ENCODE measurements at places on chromosomes 1 and 21.
A peak's percentile ranks its signal among the peaks of the same experiment; 100 is the strongest.

DNA sequence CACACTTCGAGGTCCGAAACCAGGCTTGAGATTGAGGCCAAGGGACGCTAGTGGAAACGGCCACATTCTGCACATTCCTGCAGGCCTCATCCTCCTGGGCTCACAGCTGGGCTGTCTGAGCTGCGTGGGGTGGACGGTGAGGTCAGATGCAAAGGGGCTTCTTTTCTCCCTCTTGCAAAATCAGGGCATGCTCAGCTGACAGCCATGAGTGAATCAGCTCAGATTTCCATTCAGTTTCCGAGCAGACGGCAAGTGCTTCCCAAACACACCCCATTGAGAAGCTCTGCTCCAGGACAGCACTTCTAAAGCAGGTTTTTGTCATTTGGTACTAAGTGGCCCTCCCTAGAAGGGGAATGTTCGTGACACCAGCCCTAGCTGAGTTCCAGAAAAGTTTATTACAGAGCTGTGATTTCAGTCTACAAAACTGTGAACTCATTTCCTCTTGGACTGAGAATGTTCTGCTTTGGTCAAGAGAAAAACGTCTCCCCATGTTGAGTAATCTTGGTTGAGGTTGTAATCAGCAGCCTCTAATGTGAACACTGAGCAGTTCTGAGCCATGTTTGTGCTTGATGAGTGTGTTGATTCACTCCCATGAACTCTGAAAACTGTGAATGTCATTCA lies 10.0 kb downstream of the PDPN start:
- DNase-seq = no peak

- DNase-seq = peak; percentile 60
These were observed 2.2 kb upstream of the NEGR1 start for GRCh38 chr1:72284348-72285073.

- no peak for DNase-seq
These were observed 111.8 kb upstream of the JUN start for GRCh38 chr1:58895559-58896145.

GRCh38 chr1:2921970-2922686 lies 99.1 kb upstream of the ACTRT2 start:
- peak; percentile 53 for DNase-seq

DNA sequence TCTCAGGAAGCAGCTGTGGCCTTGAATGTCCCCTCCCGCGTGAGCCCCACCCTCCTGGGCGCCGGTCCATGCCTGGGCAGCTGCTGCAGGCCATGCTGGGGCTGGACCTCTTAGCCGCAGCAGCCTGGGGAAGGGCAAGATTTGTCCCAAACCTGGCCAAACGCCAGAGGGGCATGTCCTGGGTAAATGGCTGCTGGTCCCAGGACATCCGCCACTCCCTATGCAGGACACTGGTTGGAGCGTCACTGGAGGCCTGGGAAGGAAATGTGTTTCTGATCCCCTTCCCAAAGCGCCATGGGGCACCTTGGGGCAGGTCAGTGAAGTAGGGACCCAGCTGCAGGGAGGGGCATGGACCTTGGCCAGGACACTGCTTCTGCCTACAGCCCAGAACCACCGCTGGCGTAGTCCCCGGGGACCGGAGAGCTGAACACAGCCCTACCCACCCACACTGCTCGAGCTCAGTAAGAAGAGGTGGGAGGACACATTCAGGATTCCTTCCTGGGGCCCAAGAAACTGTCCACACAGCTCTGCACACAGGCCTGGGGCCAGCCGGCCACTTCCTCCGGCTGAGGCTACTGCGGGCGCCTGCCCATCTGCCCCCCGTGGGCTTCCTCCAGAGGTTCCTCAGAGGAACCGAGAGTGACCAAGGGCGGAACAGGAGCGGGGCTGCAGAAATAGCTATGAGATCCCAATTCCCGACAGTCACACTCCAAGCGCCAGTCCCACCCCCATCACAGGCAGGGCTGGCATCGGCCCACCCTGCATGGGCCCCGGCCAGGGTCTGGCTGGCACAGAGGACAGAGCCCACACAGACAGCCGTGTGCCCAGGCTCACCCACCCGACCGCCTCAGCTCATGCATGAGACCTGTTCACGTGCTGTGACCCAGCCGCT lies 10.8 kb upstream of the PLEKHG5 start:
- no peak for DNase-seq

- DNase-seq = no peak
These were observed 10.4 kb downstream of the KLHDC7A start for GRCh38 chr1:18491168-18491567.

DNA sequence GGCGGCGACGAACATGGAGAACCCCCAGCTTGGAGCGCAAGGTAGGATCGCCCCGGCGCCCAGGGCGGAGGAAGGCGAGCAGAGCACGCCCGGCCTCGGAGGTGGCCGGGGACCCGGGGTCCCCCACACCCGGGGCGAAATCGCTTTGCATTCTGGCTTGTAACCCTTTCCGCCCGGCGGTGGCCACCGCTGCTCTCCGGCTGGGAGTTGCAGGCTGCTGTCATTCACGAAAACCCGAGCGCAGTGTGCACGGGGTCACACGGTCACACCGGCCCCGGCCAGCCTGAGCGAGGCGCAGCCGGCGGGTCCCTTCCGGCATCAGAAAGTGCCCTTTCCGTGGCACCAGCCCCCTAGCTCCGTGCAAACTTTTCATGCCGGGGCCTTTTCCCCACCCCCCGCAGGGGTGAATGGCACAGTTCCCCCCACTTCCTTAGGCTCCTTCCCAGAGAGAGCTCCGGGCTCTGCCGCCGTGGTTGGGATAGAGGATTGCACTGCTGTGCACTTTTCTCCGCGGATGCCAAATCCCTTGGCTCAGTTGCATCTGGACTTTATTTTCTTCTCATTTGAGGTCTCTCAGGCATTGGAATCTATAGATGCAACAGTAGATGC lies 802 bp downstream of the KAZN start:
- no peak for DNase-seq

DNA sequence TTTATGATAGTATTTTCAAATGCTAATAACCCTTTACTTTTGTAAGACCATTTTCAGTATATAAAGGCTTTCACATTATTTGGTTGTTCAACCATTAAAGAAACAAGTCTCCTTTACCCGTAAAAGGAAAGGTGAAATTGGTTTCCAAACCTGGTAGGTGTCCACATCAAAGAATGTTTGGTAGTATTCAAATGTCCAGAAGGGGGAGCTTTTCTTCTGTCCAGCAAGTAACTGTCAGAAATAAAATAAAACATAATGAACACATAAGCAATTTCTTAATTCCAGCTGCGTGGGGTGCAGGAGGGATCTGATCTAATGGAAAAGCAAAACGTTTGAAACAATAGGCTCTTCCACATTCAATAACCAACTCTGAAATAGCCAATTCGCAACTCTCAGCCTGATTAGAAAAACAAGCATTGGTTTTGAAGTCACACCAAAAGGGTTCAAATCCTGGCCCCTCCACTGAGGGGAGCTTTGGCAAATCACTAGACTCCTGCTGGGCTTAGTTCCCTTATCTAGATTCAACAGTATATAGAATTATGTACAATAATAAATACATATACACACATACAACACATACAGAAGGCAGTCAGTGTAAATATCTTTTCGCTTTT lies 11.0 kb downstream of the YIPF1 start:
- DNase-seq = no peak

DNA sequence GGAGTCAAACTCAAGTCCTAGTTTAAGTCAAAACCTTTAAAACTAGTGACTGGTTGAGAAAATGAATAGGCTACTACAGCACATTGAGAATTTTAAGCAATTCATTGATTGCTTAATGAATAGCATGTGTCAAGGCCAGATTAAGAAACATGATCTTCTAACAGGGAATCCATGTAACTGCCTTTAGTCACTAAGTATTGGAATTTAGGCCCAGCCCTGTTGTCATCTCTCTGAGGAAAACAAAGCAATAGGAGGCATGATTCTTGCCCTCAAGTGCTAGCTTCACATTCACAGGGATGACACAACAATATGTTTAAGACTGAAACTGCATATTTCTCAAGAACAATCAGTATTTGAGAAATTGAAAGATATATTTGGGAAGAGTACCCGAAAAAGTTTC lies 70.0 kb upstream of the PTGS2 start:
- no peak for DNase-seq

DNA sequence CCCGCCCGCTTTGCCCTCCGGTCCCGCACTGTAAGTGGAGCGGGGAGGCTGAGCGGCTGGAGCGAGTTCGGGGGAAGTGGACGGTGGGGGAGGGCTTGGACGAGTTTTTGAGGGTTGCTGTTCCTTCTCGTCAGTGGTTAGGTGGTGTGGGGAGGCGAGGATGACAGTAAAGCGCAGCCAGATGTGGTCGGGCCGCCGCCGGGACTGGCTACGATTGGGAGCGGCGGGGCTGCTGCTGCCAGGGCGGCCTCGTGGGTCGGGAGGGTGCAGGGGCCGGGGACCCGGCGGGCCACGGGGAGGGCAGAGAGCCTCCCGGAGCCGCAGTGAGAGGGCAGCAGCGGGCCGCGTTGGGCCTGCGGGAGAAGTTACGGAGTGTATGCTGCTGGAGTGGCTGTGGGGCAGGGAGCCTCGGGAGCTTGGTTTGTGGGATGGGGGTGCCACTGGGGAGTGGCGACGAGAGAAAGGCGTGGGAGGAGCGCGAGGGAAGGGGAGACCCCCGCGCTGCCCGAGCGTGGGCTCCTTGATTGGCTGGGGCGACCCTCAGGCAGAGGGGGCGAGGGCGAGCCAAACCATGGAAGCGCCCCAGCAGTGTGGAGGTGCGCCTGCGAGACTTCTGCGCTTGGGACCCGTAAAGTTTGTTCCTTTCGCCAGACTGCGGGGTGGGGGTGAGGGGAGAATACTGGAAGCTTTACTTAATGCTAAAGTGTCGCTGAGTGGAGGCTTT lies 2.1 kb downstream of the ADGRL2 start:
- peak; percentile 7 for DNase-seq

Data from activated CD4-positive, alpha-beta T cell treated with anti-CD3 and anti-CD28 coated beads for 48 hours (primary cell).